ENCODE measurements at places on chromosomes 7 and 10. TPM values are rescaled to one million over a fixed set of nuclear protein-coding genes. Genes with fewer than 3 reads are reported as not detected.

Gene SORCS3
- total RNA-seq: not detected

Gene MDFIC
- total RNA-seq: 46.7 TPM

Gene NXPH1
- not detected for total RNA-seq

Gene ZNF679
- total RNA-seq: not detected

Gene FRMPD2
- total RNA-seq: not detected

Gene RAB18
- 58.8 TPM for total RNA-seq

Gene COL26A1
- total RNA-seq: 0.37 TPM

Gene METTL2B
- 29.0 TPM for total RNA-seq

Gene CNNM1
- 0.32 TPM for total RNA-seq

Gene TMEM139
- 3.8 TPM for total RNA-seq

GRCh38 chr10:103428989-103429643, 23.1 kb downstream of the CALHM2 start:
- DNase-seq: no peak

DNA sequence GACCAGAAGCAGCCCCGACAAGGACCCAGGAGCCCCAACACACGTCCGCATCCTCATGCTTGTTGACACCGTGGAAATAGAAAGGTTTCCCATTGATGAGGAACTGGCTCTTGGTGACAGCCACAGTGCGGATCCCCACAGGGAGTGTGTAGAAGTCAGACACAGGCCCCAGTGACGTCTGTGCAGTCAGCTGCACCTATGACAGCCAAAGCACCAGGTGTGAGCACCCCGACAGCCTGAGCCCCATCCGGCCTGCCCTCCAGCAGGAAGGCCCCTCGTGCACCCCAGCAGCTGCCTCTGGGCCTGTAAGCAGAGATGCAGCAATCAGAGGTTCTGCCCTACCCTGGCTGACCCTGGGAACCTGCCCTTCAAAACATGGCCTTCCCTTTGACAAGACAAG, 7.1 kb downstream of the GUSB start:
- DNase-seq: no peak

DNA sequence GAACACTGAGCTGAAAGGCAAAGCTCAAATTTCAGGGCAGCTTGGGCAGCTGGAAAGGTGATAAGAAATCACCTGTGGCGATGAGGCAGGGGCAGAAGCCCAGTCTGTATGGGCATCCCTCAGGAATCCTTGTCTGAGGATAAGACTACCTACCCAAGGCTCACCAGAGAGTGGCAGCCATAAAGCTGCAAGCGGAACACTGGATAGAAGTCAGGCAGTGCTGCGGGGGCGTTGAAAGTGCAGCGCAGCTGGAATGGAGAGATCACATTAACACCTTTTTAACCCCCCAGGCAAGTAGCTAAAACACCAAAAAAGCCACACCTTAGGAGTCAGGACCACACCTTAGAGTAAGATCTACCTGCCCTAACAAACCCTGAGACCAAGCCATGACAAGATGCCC, 38.2 kb downstream of the ABCB5 start:
- no peak for DNase-seq

- DNase-seq: no peak
Measured at GRCh38 chr7:28565980-28566379, 153.7 kb downstream of the CREB5 start.

- no peak for DNase-seq
Measured at GRCh38 chr10:52059089-52059488, 255.0 kb upstream of the DKK1 start.

GRCh38 chr7:21966271-21966670, 20.6 kb upstream of the CDCA7L start:
- no peak for DNase-seq

GRCh38 chr7:88396295-88396947, 89.7 kb upstream of the STEAP4 start:
- DNase-seq: no peak

GRCh38 chr7:66790725-66791124, 50.2 kb downstream of the RABGEF1 start:
- DNase-seq: no peak

DNA sequence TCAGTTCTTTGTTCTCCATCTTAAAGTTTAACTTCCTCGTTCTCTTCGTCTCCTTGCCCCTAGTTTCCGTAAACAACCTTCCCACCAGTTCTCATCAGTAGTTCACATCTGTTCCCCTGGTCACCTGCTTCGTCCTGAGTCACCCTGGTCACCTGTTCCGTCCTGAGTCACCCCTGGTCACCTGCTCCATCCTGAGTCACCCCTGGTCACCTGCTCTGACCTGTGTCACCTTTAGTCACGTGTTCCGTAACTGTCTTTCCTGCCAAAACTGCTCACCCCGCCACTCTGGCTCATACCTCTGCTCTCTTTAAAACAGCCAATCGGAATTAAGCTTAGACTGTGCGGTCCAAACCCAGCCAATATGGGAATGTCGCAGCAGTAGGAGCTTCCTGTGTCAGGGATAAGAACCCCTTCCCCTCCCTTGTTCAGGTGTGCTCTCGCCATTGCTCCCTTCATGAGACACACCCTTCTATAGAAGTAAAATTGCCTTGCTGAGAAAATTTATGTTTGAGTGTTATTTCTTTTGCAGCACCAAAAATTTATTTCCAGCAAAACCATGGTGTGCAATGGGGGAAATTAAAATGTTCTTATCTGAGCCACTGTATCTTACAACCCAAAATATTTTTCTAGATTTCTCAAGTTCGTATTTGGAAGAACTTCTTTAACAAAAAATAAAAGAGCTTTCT, 112.2 kb downstream of the VIM start:
- no peak for DNase-seq

DNA sequence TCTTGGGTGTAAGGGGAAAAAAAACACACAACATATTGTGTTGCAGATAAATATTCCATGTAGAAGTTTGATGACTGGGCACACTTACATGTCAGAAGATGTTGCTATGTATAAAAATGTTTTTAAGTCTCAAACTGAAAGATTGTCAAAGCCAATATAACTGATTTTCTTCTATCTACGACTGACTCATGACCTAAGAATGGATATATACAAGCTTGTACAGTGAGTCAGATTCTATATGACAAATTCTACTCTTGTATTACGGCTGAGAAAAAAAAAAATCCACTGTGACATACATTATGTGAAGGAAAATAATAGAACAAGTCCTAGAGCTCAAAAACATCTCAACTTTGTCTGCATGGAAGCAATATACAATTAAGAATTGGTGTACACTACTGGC, 343.0 kb upstream of the PCDH15 start:
- DNase-seq: no peak

DNA sequence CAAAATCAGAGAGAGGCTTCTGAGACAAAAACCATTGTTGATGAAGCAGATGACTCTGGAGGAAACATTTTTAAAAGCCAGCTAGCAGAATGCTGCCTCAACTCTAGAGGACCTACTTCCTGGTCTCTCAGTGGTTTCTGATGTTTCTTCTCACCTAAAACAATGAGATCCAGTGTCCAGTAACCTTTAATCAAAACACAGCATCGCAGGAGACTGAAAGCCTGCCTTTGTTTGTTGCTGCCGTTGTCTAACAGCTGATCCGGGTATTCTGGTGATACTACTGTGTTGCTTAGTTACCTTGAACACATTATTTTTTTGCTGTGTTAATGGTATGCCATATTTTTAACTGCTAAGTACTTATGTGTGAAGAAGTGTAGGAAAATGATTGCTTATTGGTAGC, 70.9 kb downstream of the WIPF3 start:
- DNase-seq: no peak

DNA sequence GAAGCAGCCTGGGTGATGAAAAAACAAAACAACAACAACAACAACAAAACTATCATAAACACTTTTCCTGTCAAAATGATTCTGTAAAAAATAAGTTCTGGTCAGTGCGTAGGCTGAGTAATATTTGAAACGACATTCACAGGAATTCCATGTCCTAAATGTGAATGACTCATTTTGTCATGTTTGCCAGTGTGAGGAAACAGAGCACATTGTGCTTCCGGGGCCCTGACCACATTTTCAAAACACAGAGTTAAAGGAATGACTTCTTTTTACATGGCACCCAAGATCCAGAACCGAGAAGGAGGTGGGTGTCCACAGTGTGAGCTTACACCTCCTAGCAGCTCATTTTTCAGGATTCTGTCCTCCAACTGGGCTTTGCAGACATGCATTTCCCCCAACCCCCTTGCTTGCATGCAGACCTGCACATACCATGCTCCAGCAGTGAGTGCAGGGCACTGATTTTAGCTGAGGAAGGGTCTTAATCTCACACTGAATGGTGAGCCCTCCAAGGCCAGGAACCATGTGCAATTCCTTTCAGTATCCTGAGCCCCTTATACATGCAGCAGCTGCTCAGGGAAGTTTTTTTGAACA, 3.0 kb downstream of the CLRN3 start:
- DNase-seq: no peak

DNA sequence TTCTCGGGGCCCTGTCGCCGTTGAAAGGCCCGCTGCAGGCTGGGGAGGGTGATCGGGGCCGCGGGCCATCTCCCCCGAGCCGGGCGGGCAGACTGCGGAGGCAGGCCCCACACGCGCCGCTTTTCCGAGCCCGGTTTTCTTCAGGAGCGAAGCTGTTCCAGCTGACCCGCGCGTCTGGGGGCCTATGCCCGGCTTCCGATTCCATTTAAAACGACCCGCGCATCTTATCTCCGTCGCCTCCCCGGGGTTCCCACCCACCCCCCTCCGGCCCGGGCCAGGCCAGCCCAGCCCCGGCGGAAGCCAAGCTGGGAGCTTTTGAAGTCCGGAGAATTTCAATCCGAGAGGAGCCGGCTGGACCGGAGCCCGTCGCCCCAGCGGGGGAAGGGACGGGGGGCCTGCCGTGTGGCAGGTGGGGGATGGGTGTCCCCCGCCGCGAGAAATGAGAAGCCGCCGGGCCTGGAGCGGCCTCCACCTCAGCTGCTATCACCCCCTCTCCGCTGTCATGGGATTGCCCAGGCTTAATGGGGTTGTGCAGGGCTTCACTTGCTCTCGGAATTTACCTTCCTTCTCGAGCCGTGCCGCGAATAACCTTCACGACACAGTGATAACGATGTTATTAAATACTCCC, 3.1 kb upstream of the EVX1 start:
- no peak for DNase-seq

- no peak for DNase-seq
Measured at GRCh38 chr10:2619916-2620315, 447.4 kb upstream of the PFKP start.

- DNase-seq: no peak
Measured at GRCh38 chr7:110421490-110422241, 669.3 kb upstream of the LRRN3 start.

DNA sequence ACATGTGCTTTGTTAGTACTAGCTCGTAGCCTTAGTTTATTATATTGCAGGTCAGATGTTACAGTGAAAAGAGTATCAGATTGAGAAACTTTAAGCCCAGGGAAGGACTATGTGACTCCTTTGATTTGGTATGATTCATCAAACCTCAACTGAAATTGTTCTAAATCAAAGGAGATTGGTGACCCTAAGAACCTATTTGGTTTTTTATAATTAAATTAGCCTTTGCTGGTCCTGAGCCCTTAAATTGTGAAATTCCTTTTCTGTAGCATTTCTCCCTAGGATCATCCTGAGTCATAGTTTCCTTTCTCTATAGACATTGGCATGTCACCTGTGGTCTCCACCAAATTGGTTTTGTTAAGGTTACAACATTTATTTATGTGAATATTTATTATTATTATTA, 89.7 kb downstream of the POLR1F start:
- DNase-seq: no peak

DNA sequence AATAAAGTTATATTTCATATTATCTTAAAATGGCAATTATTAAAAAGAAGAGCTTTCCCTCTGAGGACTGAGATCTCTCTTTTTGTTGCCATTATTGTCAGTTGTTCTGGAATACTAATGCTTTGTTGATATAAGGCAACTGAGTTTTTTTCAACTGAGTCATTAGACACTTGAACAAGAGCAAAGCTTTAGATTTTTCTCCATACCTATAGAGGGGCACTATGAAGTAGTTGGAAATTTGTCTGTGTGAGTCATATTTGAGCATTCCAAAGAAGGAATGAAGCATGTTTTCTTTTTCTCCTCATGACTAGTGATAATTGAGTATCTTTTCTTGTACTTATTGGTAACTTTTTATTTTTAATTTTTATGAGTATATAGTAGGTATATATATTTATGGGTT, 24.5 kb downstream of the RPA3 start:
- DNase-seq: no peak

DNA sequence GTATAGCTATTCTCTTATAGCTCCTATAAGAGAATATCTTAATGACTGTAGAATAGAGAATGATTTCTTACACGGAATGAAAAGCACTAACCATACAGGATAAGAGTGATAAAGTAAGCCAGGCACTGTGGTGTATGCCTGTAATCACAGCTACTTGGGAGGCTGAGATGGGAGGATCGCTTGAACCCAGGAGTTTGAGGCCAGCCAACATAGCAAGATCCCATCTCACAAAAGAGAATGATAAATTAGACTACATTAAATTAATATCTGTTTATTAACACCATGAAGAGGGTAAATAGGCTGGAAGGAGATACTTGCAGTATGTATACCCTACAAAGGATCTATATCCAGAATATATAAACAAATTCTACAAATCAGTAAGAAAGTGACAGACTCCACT, 12.2 kb upstream of the OIT3 start:
- DNase-seq: no peak

DNA sequence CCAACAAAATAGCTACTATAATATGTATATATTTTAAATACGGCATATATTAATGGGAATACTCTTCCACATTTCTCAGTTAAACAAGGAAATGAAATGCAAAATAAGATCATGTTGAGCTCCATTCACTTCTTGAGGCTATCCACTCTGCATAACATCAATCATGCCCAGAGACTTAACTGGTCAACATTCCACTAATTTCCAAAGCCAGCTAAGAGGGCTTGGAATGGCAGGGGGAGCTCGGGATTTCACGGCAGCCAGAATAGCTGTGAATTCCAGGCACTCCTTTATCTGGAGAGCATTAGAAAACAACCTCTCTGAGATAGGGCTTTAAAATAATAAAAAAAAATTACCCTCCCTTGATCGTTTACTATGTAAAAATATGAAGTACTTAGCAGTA, 194.9 kb upstream of the CDCA7L start:
- DNase-seq: no peak

DNA sequence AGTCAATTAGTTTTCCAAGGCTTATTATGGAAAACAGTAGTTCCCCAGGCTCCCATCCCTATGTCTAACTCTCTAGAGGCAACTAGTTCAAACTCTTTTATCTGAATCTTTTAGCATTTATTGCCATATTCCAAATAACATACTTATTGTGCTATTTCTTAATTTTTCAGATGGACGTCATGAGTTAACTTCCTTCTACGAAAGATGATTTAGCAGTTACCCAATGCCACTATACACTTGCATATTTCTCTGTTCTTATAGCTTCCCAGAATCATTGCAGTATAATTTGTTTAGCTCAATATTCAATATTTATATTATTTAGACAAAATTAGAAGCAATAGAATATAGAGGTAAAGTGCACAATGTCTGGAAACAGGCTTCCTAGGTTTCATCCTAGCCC, 52.8 kb downstream of the REEP3 start:
- no peak for DNase-seq

- DNase-seq: no peak
Measured at GRCh38 chr7:12550956-12551355, 19.6 kb upstream of the SCIN start.
